Mucosa of descending colon (tissue), 3 donors: ENCODE measurements at places on chromosomes 12 and 14.

GRCh38 chr14:41900644-41901043 lies 294.0 kb downstream of the LRFN5 start:
- DNase-seq, result no peak

DNA sequence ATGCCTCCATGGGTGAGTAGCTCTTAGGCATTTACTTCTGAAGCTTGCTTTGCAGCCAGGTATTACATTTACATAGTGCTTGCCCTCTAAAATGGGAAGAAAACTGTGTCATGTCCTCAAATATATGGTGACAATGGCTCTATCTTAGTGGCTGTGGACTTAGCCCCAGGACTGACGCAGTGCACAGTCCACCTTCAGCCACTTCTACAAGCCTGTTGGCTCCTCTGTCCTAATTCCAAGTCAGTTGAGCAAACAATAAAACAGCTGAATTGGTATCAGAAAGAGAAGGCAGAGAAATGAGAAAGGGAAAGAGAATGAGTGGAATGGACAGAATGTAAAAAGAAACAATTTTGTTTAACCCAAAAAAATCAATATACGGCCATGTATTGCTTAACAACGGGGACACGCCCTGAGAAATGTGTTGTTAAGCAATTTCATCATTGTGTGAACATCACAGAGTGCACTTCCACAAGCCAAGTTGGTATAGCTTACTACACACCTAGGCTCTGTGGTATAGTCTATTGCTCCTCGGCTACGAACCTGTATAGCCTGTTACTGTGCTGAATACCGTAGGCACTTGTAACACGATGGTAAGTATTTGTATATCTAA lies 93.5 kb downstream of the GRIN2B start:
- peak; percentile 37 for DNase-seq

- DNase-seq, result no peak
These were observed 190.4 kb upstream of the TMPO start for GRCh38 chr12:98325003-98325402.

GRCh38 chr12:55728939-55729818 lies at the start of gene CD63:
Gene CD63 (minus strand): TSS chr12:55729009. CDS start chr12:55728341, 668 bp downstream.
- DNase-seq, result peak; percentile 94
